Activated T-cell treated with anti-CD3 and anti-CD28 coated beads, Interleukin-2, amount 50 U/mL, for 1 hour (primary cell): ENCODE measurements at places on chromosomes 4 and X.

DNA sequence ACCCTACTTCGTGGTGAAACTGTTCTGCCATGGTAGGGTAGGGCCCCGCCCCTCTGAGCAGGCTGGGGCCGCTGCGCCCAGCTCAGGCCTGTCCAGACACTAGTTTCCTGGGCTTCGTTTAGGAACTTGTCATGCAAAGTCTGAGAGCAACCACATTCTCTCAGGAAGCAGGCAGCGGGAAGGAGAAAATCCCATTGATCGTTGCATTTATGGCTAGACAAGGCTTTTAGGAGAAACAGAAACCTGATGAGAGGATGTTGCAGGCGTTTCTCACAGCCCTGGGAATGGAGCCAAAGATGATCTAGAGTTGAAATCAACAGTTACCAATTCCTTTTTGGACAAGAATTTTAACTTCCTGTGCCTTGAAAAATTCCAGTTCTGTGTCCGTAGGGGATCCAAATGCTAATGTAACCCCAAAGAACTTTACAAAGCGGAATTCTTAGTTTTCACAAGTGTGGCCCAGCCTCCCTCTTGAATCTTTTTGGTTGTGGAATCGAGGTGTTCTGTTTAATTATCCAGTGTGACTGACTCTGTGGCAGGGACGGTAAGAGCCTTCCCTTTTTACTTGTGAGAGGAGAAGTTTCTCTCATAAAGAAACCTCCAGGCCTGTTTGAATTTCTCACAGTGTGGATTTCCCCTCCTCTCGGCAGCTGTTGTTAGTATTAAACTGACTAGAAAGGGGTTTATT lies 4.5 kb upstream of the CXCL9 start:
- DNase-seq, result no peak

DNA sequence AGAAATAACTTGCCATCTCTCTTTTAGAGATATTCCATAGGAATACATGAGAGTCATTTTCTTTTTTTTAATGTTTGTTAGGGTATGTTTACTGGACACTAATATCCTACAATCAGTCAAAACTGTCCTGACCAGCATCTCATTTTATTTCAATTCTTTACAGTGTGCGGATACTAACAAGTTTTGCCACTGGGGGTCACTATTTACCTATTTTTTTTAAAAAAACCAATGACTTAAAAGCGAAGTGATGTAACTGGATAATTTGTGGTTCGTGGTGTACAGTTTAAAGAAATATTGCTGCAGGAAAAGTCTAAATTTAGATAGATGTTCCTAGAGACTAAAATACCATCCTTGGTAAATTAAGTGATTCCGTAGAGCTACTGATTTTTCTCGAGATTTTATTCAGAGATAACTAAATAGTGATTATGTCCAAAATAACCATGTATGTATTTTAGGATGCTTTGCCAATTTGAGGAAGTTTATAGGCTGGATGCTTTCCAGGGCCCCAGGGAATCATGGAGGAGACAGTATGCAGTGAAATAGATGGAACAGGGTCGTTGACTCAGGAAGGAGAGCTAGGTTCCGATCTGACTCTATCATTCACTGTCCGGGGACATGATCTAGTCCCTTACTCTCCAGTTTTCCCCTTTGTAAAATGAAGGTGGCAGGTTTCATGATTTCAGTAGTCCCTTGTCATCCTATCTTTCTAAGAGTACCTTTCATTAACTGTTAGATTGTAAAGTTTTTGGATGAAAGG lies 34.0 kb upstream of the GNPDA2 start:
- no peak for DNase-seq

DNA sequence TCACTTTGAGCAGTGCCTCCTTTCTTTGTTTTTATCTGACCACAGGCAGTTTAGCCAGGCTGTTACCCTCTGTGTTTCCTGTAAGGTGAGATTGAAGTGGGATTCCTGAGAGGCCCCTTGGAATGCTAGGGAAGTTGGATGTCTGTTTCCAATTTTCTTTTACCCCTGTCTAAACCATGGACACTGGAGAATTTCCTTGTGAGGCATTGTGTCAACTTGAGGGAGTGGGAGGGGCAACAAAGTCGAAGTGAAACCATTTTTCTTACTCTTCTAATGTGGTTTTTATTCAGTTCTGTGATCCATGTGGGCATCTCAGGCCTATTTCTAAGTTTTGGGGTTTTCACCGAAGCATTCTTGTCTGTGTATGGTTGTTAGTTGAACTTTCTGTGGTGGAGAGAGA lies 296.1 kb upstream of the UGT8 start:
- no peak for DNase-seq

GRCh38 chr4:78439328-78439727 lies 112.2 kb upstream of the ANXA3 start:
- no peak for DNase-seq

DNA sequence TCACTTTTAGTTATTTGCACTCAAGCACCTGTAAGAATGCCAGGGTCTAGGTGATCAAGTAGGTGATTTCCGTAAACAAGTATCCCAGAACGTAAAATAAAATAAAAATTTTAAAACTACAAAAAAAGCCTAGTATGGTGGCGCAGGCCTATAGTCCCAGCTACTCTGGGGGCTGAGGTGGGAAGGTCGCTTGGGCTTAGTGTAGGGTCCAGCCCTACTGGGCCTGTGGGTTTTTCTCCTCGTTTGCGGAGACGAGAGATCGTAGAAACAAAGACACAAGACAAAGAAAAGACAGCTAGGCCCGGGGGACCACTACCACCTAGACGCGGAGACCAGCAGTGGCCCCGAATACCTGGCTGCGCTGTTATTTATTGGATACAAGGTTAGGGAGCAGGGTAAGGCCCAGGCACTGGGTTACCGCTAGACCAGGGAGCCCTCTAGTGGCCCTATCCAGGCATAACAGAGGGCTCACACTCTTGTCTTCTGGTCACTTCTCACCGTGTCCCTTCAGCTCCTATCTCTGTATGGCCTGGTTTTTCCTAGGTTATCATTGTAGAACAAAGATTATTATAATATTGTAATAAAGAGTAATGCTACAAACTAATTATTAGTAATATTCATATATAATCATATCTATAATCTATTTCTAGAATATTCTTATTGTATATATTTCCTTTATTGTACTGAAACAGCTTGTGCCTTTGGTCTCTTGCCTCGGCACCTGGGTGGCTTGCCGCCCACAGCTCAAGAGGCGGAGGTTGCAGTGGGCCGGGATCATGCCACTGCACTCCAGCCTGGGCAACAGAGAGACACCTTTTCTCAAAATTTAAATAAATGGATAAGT lies 38.4 kb downstream of the SAGE1 start:
- DNase-seq, result peak; percentile 46

- no peak for DNase-seq
These were observed 5.9 kb downstream of the EMCN start for GRCh38 chr4:100511896-100512295.

- no peak for DNase-seq
These were observed 32.1 kb upstream of the RAPGEF2 start for GRCh38 chr4:159070742-159071141.

DNA sequence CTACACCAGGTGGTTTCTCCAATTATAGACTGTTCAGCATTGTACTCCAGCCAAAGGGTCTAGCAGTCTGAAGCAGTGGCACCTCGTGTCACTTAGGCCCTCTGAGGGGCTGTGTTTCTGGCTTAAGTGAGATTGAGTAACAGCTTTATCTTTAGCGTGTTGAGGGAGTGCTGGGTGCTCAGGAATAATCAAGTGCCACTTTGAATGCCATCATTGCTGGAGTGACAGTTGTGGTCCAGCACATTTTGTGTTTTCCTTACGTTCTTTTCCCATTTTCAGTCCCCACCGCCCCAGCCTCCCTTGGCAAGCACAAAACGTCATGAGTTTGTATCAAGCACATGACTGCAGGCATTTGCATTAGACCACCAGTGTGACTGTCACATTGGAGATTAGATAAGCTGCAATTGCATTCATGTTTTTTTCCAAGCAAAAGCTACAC lies 58.7 kb downstream of the FNIP2 start:
- DNase-seq, result no peak

- no peak for DNase-seq
These were observed 572.3 kb downstream of the RAB28 start for GRCh38 chr4:12911750-12912358.

DNA sequence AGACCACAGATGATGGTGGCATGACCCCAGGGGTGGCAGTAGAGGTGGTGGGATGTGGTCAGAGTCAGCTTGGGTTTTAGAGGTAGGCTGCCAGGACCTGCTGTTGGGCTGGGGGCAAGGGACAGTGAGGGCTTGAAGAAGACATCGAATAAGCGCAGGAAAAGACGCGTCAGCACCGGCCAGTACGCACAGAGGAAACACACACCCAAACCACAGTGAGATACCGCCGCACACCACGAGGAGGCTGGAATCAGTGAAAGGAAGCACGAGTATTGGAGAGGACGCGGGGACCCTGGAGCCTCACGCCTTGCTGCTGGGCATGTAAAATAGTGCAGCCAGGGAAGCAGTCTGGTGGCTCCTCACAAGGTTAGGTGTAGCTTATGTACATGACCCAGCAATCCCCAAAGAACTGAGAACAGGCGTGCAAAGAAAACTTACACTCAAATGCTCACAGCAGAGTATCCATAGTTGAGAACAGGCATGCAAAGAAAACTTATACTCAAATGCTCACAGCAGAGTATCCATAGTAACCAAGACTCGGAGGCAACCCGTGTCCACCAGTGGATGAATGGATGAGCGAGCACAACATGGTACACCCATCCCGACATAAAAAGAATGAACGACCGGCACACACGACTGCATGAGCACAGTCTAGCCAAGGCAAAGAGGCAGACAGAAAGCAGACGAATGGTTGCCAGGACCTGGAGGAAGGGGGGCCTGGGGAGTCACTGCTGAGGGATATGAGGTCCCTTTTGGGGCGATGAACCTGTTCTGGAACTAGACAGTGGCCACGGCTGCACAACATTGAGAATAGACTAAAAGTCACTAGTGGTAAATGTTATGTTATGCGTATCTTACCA lies 13.3 kb downstream of the PDZD4 start:
- DNase-seq, result peak; percentile 47

GRCh38 chrX:44972132-44972531 lies 99.1 kb downstream of the KDM6A start:
- DNase-seq, result no peak

- DNase-seq, result no peak
These were observed 114.8 kb downstream of the FANCB start for GRCh38 chrX:14758029-14758491.

GRCh38 chr4:8589823-8590545 lies 2.6 kb upstream of the CPZ start:
- no peak for DNase-seq

GRCh38 chr4:25628451-25628850 lies 27.2 kb upstream of the SLC34A2 start:
- DNase-seq, result no peak

GRCh38 chr4:48436318-48436717 lies 46.8 kb upstream of the SLC10A4 start:
- DNase-seq, result no peak

DNA sequence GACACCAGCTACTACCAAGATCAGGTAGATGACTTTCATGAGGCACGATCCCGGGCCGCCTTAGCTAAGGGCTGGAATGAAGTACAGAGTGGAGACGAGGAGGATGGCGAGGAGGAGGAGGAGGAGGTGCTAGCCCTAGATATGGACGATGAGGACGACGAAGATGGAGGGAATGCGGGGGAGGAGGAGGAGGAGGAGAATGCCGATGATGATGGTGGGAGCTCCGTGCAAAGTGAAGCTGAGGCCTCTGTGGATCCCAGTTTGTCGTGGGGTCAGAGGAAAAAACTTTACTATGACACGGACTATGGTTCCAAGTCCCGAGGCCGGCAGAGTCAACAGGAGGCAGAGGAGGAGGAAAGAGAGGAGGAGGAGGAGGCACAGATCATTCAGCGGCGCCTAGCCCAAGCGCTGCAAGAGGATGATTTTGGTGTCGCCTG lies 481 bp downstream of the UTP3 start:
- DNase-seq, result peak; percentile 29

DNA sequence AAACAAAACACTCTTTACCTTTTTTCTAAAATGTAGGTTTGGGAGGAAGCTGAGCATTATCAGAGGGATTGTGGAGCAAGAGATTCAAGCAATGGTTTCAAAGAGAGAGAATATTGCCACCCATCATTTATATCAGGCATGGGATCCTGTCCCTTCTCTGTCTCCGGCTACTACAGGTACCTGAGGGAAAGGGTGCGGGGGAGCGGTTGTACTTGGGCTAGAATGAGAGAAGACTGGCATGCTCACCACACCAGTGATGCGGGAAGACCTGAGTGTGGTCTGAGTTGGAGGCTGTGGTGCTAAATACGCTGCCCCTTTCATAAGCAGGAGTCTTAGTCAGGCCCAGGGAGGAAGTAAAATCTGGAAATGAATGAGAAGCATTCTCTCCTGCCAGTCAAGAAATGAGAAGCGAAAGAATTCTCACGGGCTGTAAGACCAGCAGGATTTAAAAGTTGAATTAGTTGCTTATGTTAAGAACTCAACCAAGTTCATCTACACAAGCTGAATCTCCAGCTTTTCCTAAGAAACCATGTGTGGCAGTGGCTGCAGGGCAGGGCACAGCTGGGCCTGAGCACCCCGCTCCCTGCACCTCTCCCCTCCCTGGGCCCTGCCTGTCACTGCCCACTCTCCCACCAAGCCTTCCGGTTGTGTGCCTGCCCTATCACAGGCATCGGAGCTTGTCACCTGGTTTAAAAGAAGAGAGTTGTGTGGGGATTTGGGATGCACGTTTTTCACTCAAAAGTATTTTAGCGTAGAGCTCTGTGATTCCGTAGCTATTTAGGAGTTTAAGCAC lies 24.8 kb upstream of the MSANTD1 start:
- no peak for DNase-seq

DNA sequence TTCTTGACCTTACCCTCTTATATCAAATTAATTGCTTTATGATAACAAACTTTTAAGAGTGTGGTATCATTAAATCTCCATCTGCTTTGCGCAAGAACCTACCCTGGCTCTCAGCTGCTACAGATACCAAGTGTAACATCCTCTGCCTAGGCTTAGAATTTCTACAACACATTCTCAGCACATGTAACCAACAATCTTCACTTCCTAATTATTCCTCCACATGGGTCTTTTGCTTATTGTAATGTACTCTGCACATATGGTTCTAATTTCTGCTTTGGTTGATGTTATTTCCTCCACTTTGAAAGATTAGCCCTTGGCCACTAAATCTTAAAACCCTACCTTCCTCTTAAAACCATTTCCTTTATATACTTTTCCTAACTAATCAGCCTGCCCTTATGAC lies 242.4 kb downstream of the ARHGAP24 start:
- DNase-seq, result no peak

- DNase-seq, result no peak
These were observed 1.1 kb downstream of the NUDT9 start for GRCh38 chr4:87423317-87424098.

DNA sequence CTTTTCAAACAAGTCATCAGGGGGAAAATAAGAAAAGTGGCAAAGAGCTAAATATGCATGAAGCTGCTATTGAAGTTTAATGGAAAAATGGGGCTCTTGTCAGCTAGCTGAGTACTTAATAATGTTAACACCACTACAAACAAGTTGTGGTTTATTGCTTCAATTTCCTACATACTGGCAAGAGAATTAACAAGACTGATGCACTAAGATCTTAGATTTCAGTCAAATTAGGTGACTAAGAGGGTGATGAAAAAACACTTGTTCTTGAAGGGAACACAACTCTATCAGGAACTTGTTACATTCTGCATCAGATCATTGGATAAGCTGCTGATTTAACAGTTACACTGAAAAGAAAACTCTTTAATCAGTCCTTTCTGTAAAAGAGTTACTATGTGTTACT lies 234.6 kb upstream of the AFF2 start:
- no peak for DNase-seq

GRCh38 chr4:72118017-72118416 lies 86.2 kb downstream of the NPFFR2 start:
- no peak for DNase-seq
